ENCODE measurements at places on chromosomes 3 and 15.

DNA sequence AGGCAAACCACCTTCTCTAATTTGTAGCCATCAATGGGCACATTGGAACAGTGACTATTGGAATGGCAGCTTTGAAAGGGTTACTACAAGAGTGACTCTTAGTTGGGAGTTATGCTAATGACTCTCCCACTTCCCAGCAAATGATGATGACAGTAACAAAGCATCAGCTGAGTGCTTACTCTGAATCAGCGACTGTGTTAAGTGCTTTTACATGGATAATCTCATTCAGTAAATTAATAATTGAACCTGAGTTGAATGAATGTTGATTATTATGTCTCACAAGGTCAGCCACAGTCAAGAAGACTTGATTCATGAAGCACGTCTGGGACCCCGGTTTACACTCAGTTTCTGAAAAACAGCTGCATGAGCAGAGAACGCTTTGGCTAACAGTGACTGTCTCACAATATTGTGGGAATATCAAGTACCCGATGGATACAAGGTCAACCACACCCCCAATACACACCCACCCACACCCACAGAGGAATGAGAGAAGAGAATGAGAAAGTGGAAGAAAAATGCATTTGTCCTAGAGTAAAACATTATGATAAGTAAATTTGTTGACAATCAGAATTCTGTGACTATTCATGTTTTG lies 242.0 kb upstream of the FEZF2 start:
- DNase-seq, result no peak

GRCh38 chr15:88725305-88726210 lies 77.7 kb upstream of the ACAN start:
- no peak for DNase-seq

- DNase-seq, result no peak
Observed at GRCh38 chr3:100002599-100003350, 111.5 kb downstream of the FILIP1L start.

DNA sequence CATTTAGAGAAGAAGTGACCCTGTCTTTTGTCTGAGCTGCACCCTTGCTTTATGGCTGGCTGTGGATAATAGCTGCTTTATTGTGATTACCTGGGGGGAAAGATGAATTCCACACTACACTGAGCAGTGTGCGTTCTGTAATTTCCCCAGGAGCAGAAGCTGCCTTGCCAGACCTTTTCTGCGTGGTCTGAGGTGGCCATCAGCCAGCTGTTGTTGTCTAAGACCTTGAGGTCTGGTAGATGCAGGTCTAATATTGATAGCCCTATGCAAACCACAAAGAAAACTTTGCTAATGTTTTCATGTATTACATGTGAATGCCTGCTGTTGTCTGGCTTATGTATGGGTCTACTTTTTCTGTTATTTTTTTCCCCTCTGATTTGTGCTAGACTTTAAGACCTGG lies 144.6 kb downstream of the THSD4 start:
- no peak for DNase-seq

DNA sequence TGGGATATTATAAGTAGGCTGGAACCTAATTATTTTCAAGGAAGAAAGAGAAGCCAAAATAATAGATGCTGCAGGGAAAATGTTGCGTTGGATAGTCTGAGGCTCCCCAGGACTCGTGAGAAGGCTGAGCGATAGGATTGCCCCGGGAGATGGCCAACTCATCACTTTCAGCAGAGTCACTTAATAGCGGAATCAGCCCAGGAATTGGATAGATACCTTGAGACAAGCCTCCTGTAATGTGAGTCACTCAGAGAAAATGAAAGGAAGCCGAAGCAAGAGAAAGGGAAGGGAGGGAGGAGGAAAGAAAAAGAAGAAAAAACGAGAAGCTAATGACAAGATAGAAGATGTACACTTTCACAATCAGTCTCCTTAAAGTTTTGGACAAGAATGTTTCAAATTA lies 94.3 kb downstream of the SQOR start:
- no peak for DNase-seq

DNA sequence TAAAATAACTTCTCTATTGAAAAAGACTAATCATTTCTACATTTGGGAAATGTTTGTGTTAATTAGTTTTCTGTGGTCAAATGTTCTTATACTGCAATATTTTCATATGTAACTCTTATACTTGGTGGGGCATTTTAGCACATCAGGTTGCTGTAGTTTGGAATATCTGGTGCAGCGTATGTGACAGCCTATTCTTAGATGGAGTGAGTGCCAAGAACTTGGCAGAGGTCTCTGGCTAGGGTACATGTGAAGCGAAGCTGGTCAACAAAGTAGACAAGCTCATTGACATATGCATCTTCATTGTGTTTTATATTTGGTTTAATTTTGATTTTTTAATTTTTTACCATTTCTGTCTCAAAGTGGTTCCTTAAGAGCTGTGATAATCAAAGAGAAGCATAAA lies 53.2 kb downstream of the CHAC1 start:
- DNase-seq, result no peak

DNA sequence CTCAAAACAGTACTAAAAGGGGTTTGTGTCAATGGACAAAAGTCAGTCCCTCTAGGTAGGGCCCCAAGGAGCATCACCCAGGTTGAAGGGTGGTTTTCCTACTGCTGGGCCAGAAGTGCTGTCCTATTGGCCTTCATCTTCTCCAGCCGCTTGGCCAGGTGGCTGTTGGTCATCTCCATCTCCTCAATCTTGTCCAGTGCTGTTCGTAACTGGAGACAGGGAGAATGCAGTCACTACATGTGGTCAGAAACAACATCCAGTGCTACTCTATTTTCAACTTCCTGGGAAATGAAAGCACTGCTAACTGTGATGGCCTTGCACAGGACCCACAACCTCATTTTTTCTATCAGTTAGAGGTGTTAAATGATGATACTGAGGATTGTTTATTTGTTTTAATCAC lies 60.4 kb downstream of the MLH1 start:
- DNase-seq, result no peak

- no peak for DNase-seq
Observed at GRCh38 chr3:146543461-146544001, 876 bp downstream of the PLSCR1 start.

Measured in stimulated activated CD8-positive, alpha-beta memory T cell treated with anti-CD3 and anti-CD28 coated beads, Interleukin-15, amount 100 ng/mL, for 24 hours (primary cell).